ENCODE measurements at places on chromosomes 7 and 10.

DNA sequence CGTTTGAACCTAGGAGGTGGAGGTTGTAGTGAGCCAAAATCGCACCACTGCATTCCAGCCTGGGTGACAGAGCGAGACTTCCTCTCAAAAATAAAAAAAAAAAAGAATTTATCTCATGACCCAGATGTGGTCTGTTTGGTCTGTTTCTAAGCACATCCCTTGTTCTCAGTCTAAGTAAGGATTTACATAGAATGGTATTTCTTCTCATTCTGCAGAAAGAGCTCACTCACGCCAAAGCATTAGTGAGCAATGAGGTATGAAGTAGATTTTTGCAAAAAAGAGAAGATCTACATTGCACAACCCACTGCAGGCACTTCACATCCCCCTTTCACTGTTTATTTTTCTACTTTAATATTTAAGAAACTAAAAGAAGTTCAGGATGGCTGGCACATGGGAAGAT lies 76.5 kb upstream of the FGL2 start:
- DNase-seq, result no peak

DNA sequence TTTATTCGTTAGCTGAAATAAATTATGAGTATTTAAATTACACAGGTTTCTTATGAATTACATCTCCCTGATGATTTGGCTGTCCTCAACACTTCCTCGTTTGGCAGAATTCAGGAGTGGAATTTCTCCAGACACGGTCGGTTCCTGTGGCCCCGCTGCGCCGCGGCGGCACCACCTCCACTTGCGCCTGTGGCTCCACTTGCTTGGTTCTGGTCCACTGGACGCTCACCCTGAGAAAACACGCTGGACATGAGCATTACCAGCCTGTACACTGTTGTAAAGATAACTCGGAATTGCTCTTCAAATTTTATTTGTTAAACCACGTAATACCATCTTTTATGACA lies 85.3 kb downstream of the ZNF33B start:
- DNase-seq, result no peak

GRCh38 chr10:84715911-84716310 lies 387.5 kb downstream of the CCSER2 start:
- DNase-seq, result no peak

GRCh38 chr10:52258799-52259425 lies 55.2 kb upstream of the DKK1 start:
- no peak for DNase-seq

GRCh38 chr10:3528823-3529403 lies 256.1 kb downstream of the KLF6 start:
- no peak for DNase-seq

GRCh38 chr10:12208460-12208859 lies 12.5 kb downstream of the CDC123 start:
- no peak for DNase-seq

- DNase-seq, result no peak
Measured at GRCh38 chr7:29161231-29161630, 14.9 kb upstream of the CPVL start.

DNA sequence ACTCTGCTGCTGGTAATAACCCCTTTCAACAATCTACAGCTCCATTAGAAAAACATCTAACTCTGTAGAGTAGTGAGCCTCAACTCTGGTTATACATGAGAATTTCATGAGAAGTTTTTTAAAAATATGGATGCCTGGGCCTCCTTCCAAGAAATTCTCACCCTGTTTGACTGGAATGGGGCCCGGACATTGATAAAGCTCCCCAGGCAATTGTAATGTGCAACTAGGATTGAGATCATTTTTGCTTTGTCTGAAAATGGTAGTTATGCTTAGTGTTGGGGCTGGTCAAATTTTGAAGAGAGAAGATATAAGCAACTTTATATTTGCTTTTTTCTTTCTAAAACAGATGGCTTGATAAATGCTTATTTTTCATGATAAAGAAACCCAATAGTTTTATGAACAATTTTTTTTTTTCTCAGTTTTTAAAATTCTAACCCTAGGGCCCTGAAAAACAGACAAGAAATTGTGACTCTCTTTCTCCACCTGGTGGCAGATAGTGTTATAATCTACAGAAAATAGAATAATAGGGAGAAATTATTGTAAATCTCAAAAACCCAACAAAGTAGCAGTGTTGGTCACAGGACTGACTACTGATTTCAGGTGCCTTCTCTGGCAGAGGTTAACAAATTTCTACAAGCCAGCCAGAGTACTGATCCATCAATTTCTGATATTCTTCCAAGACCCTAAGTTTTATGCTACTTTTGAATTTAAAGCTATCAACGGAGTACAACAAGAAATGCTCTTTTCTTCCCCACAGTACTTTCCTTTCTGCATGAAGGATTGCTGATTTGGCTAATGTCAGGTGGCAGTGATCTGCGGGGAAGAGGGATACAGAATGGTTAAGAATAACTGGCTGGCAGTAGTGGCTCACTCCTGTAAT lies 174.8 kb downstream of the DKK1 start:
- DNase-seq, result no peak

- DNase-seq, result no peak
Measured at GRCh38 chr10:12022580-12023257, 19.9 kb downstream of the UPF2 start.

- no peak for DNase-seq
Measured at GRCh38 chr7:134029743-134030142, 97.4 kb upstream of the LRGUK start.

DNA sequence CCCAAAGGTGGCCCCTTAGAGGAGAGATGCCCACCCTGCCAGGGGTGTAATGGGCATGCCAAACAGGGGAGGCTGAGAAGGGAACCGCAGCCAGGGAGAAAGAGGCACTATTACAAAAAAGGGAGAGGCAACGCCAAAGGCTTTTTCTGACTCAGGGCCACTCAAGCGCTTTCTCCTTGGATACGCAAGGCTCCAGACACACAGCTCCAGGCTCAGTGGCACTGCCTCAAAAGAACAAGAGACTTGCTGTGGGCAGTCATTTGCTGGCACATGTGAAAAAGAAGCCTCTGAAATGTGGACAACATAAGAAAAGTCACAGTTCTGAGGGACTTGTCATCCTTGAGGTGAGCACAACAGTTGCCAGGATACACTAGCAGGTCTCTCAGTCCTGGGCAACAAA lies 128.4 kb downstream of the DGKI start:
- DNase-seq, result no peak

GRCh38 chr7:33841031-33841430 lies 64.3 kb upstream of the BMPER start:
- no peak for DNase-seq

DNA sequence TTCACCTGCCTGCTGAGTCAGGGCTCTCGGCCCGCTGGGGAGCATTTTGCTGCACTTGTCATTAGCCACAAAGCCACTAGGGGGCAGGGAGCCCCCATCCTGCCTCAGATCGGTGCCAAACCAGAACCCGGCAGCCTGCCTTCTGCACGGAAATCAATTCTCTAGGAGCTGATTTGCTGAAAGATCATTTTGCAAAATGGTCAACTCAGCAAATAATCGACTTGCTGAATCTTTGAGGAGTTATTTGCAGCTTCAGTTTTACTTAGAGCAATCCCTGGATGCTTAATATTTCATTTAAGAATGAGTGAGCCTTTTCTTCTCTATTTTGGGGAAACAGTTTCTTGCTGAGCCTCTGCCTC lies 1.7 kb upstream of the GIMAP8 start:
- DNase-seq, result peak; percentile 69

- no peak for DNase-seq
Measured at GRCh38 chr7:79912213-79912633, 222.4 kb upstream of the GNAI1 start.

GRCh38 chr7:117800841-117801240 lies 72.4 kb downstream of the CTTNBP2 start:
- no peak for DNase-seq

GRCh38 chr7:153524070-153524601 lies 528.1 kb upstream of the DPP6 start:
- no peak for DNase-seq

DNA sequence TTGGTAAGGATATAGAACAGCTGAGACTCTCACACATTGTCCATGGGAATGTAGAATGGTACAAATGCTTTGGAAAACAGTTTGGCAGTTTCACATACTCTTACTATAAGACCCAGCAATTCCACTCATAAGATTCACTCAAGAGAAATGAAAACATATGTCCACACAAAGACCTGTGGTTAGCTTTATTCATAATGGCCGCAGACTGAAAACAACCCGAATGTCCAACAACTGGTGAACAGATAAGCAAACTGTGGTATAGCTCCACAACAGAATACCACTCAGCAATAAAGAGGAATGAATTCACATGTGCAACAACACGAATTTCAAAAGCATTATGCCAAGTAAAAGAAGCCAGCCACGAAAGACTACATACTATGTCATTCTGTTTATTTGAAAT lies 33.5 kb upstream of the CUL1 start:
- no peak for DNase-seq

DNA sequence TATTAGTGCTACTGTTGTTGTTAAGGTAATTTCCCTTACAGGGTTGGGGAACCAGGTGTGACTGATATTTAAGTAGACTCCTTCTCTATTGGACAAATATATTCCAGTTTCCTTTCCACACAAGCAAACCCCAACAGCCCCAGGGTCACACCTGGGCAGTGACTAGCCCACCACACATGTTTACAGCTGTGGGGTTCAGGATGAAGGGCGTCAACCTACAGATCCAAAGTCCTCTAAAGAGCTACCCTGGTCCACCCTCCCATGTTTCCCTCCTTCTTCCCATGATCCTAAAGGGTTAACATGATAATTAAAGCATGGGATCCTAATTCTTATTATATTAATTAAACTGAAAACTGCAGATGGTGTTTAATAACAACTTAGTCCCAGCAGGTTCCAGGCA lies 701.5 kb downstream of the GRID1 start:
- no peak for DNase-seq

DNA sequence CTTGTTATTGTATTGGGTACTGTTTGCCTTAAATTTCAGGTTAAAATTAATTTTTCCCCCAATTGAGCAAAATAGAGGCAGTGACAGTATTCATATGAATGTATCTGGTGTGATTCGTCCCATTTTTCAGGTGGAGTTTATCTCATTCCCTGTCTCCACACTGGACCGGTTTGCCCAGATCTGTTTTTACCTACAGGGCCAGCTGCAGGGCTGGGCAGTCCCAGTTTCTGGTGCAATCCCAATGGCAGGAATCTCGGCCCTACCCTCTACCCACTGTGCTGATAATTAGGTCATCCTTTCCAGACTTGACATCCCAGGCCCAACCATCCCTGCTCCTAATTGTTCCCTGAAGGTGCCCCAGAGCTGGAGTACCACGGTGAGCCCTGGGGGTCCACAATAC lies 49.8 kb upstream of the NFE2L3 start:
- no peak for DNase-seq

DNA sequence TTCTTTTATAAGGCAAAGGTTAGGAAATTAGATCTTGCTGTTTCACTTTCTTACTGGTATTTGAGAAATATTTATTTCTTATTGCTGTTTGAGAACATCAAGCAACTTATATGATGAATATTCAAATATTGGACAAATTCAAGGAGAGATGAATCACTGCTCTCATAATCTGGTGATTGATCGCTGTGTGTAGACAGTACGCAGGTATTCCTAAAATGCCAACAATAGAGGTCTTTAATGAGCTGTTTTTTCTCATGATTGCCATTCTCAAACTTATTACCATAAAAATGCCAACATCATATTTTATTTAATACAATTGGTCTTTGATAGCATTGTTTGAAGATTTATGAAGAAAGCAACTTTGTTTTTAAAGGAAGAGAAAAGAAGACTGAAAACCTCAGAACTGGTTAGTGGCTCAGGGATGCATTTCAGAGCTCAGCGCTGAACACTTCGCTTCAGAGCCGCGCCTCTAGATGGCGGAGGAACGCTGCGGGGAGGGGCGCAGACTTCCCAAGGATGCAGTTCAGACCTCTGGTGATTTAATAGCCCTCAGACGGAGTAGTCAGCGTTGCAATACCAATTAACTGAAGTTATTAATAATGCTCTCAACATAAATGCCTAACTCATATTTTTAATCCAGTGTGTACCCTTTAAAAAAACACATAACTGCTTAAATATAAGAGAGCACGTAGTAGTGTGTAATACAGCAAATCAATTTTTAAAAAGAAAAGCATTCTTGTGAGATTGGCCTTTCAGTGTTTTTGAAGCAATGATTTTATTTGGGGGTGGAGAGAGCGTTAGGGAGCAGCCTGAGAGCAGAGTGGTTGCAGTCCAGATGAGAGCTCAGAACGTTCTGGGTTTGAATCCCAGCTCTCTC lies 38.5 kb upstream of the STEAP4 start:
- DNase-seq, result no peak

DNA sequence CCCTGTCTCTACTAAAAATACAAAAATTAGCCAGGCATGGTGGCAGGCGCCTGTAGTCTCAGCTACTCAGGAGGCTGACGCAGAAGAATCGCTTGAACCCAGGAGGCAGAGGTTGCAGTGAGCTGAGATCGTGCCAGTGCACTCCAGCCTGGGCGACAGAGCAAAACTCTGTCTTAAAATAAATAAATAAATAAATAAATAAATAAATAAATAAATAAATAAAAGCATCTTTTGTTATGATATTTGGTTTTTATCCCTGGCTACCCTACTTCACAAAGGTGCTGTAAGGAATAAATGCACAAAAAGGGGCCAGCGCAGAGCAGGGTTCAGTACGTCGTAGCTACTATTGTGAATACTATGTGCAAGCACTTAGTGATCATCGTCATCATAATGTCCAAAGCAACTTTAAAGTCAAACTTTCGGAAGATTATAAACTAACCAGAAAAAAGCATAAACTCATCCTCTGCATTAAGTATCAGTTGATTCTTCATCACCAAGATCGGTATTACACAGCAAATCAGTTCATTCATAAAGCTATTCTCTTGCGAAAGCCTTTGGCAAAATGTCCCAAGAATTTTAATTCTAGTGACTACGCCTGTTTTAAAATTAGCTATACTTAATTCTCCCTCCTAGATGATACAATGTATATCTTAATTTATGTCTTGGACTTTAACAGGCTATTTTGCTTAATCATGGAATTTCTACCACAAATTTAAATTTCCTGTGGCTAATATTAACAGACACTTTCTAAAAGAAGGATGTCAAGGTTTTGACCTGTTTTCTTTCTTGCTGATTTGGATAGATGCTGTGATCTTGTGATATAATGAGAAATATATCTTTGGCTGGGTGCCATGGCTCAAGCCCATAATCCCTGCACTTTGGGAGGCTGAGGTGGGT lies 7.6 kb upstream of the NFE2L3 start:
- no peak for DNase-seq

Measured in stimulated activated CD8-positive, alpha-beta memory T cell treated with anti-CD3 and anti-CD28 coated beads, Interleukin-4, amount 100 ng/mL, for 1 hour (primary cell).